ENCODE measurements at places on chromosomes 1 and 21. TPM values are rescaled to one million over a fixed set of nuclear protein-coding genes. Genes with fewer than 3 reads are reported as not detected.

Gene PADI1
- 0.31 TPM for total RNA-seq

Gene LRRN2
- 0.13 TPM for total RNA-seq

Gene CAPN8
- not detected for total RNA-seq

Gene FCRL4
- total RNA-seq: not detected

Gene VSIG8
- total RNA-seq: not detected

Gene PIGR
- total RNA-seq: not detected

Gene FCRL5
- not detected for total RNA-seq

Gene SLC30A10
- total RNA-seq: not detected

Gene RAD54L
- total RNA-seq: 0.59 TPM
